ENCODE measurements at places on chromosomes 5 and 9. TPM values are rescaled to one million over a fixed set of nuclear protein-coding genes. Genes with fewer than 3 reads are reported as not detected.

The FST gene
- total RNA-seq = 57.1 TPM

The SPINK4 gene
- not detected for total RNA-seq

The VCAN gene
- total RNA-seq = 542 TPM

The REEP2 gene
- 16.0 TPM for total RNA-seq

The LRRTM2 gene
- 0.54 TPM for total RNA-seq

The CDH12 gene
- not detected for total RNA-seq

The PCDHA1 gene
- total RNA-seq = not detected

- no peak for DNase-seq
These were observed 946 bp upstream of the LTC4S start for GRCh38 chr5:179792612-179793467.

DNA sequence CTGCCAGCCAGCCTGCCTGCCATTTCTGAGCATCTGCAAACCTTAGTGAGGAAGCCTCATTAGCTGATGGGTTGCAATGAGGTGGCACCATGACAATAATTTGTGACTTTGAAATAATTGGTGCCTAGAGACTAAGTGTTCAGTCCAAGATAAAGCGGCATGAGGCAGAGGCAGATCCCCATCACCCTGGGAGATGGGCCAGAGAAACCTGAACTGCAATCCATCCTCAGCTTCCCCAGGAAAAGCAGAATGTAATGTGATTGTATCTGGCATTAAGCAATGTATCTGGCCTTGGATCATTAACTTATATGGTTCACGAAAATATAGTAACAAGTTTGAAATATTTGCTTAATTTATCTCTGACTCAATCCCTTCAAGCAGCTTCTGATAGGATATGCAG, 101.0 kb downstream of the SPOCK1 start:
- DNase-seq = no peak

- DNase-seq = no peak
These were observed 8.0 kb downstream of the RNF44 start for GRCh38 chr5:176529116-176529740.

DNA sequence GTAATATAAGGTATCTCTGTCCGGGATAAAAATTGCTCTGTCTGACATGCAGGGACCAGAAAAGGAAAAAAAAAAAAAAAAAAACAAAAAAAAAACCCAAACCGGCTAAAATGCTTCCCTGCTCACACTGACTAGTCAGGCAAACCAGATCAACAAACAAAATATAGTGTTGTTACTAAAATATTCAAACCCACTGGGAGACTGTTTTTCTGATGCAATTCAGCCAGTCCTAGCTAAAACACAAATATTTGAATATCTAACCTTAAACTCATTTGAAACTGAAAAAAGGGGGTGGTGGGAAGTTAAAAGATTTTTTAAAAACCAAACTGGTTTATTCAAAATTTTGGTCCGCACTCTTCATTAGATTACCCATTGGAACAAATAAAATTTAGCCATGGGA, 61.0 kb downstream of the APBA1 start:
- no peak for DNase-seq

DNA sequence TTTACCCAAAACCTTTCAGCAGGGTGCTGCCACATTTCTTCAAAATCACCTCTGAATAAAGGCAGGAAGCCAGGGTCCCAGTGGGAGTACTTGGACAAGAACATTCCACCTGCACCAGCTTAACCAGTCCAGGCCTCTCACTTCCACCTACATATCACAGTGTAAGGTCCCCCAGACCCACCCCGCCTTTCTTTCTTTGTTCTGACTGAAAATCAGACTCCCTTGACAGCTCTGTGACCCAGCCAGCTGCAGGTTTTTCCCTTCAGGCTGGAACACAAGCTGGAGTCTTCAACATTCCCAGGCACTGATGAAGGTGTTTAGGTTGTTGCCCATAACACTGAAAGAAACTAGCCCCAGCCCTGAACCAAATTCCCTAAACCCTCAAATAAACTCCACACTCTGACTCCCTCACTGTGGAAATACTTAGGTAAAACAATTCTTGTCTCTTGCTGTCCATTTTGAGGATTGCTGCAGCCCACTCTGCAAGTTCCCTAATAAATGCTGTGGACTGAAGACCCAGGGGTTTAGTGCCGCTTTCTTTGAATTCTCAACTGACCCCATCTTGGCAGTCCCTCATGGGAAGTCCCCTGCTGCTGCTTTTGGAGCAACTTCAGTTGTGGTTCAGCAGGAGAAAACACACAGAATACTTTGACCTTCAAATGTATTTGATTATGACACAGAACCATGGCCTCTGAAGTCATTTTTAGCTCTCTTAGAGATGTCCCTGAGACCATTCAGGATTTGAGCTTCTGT, 24.8 kb downstream of the P4HA2 start:
- no peak for DNase-seq

DNA sequence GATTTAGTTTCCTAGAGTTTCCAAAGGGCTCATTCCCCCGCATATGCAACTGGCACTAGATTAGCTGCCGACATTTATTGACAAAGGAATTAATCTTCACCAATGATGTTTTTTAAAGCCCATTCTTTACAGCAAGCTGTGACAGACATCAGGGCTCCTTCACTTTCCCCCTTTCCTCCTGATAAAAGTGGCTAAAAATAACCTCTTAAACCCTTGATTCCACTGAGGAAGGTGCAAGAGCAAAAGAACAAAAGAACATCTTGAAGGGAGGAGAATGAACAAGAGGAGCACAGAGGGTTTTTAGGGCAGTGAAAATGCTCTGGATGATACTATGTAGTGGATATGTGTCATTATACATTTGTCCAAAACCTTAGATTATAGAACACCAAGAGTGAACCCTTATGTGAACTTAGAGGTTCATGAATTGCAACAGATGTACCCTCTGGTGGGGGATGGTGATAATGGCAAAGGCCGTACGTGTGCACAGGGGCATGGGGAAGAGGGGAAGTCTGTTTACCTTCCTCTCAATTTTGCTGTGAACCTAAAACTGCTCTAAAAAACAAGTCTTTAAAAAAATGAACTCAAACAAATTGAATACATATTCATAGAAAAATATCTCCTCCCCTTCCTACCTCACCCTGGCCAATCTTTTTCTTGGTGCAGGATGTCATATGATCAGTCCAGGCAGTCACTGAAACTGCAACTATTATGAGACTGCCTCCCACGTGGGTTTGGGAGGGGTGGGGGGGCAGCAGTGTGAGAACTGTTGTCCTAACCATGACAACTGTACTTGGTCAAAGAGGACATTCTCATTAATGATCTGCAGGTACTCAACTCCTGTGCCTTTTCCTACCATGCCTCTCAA, 83.0 kb downstream of the MARCHF3 start:
- DNase-seq = no peak

DNA sequence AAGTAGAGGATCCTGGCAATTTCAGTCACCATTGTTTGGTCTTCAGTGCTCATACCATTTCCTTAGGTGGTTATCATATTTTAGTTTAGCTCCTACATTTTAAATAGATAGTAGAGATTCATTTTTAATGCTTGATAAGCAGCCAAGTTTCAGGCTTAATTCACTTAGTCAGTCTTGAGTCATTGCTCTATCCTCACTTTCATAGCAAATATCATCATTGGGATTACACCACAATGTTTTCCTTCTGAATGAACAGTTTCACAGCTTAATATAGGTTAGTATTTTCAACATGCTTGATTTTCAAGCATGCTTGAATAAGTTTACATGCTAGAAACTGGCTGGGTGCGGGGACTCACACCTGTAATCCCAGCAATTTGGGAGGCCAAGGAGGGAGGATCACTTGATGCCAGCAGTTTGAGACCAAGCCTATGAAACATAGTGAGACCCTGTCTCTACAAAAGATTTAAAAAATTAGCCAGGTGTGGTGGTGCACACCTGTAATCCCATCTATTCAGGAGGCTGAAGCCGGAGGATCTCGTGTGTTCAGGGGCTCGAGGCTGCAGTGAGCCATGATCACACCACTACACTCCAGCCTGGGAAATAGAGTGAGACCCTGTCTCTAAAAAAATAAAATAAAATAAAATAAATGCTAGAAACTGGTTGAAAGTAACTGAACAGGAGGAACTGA, 339.9 kb downstream of the ADGRV1 start:
- DNase-seq = peak; percentile 43

- no peak for DNase-seq
These were observed 330.8 kb downstream of the DTWD2 start for GRCh38 chr5:118657576-118657975.

- DNase-seq = no peak
These were observed 586.2 kb upstream of the PTGER4 start for GRCh38 chr5:40093550-40093949.

GRCh38 chr5:157167214-157167621, 1.2 kb upstream of the GARIN3 start:
- peak; percentile 66 for DNase-seq

DNA sequence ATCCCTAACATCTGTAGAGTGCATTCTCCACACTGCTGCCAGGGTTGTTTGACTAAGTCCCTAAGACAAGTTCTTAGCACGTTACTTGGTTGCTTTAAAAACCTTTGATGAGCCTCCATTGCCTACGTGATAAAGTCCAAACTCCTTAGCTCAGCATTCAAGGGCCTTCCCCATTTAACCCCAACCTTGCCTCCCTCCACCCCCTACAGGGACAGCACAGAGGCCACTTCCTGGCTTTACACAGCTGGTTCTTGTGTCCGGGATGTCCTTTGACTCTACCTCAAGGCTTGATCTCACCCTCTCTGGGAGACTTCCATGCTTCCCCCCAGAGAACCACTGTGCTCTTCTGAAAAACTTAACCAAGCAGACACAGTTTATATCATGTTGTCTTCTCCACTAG, 29.4 kb downstream of the FAM240B start:
- no peak for DNase-seq

DNA sequence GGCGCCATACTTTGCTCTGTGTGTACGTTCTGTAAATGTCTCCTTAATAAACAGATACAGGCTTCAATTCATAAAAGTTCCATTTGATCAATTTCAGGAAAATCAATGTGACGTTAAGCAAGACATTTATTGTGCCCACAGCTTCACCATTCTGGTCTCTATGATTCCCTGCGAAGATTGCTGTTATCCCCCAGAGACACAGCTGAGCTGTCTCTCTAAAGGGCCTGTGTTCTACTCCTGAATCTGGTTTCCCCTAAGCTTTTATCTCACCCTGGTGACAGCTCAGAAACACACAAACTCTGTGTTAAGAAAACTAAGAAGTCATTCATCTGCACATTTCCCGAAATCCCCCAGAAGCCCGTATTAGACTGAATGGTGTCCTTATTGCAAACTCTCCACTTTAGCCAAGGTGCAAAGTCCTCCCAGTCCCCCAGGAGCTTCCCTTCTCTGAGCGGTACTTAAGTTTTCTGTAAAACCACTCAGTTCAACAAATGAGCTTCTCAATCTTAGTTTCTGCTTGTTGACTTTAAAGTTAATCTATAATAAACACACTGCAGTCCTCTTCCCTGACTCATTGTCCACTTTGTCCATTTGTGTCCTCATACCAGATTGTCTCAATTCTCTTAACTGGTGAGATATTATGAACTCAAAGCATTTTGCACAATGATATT, 1.4 kb upstream of the C5orf15 start:
- DNase-seq = no peak

DNA sequence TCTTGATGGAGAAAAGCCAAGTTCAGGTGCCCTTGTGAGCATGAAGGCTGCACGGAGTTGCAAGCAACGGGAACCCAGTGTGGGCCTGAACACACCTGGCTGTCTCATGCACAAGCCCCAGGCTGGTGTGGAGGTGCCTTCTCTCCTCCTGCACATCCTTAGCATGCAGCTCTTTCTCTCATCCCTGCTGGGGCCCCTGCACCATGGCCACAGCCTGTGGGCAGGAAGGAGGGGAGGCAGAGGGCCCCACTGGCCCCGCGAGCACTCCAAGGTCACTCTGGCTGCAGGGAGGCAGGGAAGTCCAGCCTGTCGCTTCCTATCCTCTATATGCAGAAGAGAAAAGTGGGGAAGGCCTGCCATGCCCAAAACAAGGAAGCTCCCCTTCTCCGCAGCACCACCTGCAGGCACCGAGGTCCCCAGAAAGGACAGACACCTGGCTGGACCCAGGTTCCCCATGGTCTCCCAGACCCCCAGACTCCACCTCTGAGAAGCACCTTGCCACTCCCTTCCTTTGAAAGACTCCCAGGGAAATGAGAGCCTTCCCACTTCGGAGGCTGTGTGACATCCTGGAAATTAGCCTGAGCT, 18.6 kb downstream of the STKLD1 start:
- no peak for DNase-seq

DNA sequence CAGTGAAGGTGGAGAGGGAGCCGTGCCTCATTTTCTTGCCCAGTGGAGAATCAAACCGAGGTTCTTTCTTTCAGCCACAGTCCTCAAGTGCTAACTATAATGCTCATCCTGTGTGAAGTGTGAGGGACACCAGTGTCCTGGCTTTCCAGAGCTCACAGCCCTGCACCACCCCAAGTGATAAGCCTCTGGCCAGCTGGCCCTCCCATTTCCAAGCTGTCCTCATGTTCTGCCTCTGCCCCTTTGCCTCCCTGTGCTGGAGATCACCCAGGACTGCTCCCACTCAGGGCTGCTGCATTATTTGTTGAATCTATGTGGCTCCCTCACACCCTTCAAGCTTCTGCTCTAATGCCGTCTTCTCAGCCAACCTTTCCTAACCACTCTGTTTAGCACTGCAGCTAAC, 224.5 kb upstream of the TUT7 start:
- DNase-seq = no peak

GRCh38 chr9:7287065-7287464, 512.5 kb downstream of the DMAC1 start:
- DNase-seq = no peak

DNA sequence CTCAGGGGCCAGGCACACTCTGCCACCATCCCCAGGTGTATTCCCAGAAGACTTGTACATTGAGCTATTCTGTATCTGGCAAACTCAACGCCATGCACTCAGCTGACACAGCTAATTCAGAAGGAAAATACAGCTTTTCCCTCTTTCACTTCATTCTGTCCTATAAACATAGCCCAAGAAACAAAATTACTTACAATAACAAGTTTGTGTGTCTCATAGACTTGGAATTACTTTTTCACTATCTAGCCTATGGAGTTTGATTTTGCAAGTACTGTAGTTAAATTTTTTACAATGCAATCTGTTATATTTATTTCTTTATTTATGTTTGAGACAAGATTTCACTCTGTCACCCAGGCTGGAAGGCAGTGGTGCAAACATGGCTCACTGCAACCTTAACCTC, 125.1 kb upstream of the KLF9 start:
- DNase-seq = no peak

- DNase-seq = no peak
These were observed 107.5 kb downstream of the RGS3 start for GRCh38 chr9:113570749-113571711.

Measured in astrocyte (in vitro differentiated cells and primary cell).